ENCODE measurements at places on chromosomes 2 and 18. TPM values are rescaled to one million over a fixed set of nuclear protein-coding genes. Genes with fewer than 3 reads are reported as not detected.

NRP2 gene
- total RNA-seq: 316 TPM

VWA3B gene
- 0.80 TPM for total RNA-seq

ASNSD1 gene
- total RNA-seq: 40.3 TPM

COL4A4 gene
- total RNA-seq: 7.4 TPM

SLC19A3 gene
- 7.1 TPM for total RNA-seq

HOXD3 gene
- total RNA-seq: 9.8 TPM

RGPD4 gene
- total RNA-seq: 0.40 TPM

CRYGD gene
- total RNA-seq: not detected

SLC5A7 gene
- not detected for total RNA-seq

KCNIP3 gene
- total RNA-seq: 13.9 TPM

KCNS3 gene
- 16.9 TPM for total RNA-seq

COLEC11 gene
- total RNA-seq: 1.1 TPM

AQP12B gene
- not detected for total RNA-seq

SCYGR4 gene
- not detected for total RNA-seq

DTNB gene
- total RNA-seq: 26.2 TPM

ESPNL gene
- total RNA-seq: not detected

LOXL3 gene
- 9.2 TPM for total RNA-seq

TTN gene
- total RNA-seq: 16.3 TPM

PJVK gene
- total RNA-seq: 7.2 TPM

SERPINB12 gene
- not detected for total RNA-seq

CYP27C1 gene
- 0.31 TPM for total RNA-seq

GPAT2 gene
- 11.1 TPM for total RNA-seq

GKN2 gene
- total RNA-seq: not detected

CNTNAP5 gene
- not detected for total RNA-seq

ICOS gene
- not detected for total RNA-seq

SMAD7 gene
- total RNA-seq: 44.0 TPM

LINC00305 gene
- total RNA-seq: not detected

UGT1A9 gene
- total RNA-seq: not detected

MSH6 gene
- total RNA-seq: 50.3 TPM

STAT4 gene
- 3.5 TPM for total RNA-seq
